ENCODE measurements at places on chromosomes 3 and 15. TPM values are rescaled to one million over a fixed set of nuclear protein-coding genes. Genes with fewer than 3 reads are reported as not detected.

Gene PFKFB4
- total RNA-seq: 38.2 TPM

Gene TRIM59
- 31.8 TPM for total RNA-seq

Gene MAP1A
- 2.0 TPM for total RNA-seq

DNA sequence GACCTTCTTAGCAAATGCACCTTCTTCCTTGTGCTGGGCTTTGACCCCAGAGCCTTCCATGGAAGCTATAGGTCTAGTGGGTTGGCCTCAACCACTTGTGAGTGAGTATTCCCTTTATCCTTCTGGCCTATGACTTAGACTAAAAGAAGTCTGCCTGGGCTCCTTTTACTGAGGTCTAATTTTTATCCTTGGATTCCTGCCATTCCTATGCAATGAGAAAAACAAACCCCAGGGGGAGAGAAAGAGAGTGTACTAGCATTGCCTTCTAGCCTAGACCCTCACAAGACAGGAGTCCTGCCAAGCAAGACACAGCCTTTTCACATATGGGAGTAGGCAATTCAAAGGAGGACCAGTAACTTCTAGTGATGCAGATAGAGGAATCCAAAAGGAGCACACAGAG lies 155.4 kb downstream of the PPM1L start:
- no peaks in the 10 kb centered on the region for H3K36me3 ChIP-seq
- H3K27me3 ChIP-seq: peaks cover 1% of the 10 kb centered on the region
- no peak overlapping the region for H3K4me3 ChIP-seq
- no peak for DNase-seq
- no peak overlapping the region for H3K27ac ChIP-seq

DNA sequence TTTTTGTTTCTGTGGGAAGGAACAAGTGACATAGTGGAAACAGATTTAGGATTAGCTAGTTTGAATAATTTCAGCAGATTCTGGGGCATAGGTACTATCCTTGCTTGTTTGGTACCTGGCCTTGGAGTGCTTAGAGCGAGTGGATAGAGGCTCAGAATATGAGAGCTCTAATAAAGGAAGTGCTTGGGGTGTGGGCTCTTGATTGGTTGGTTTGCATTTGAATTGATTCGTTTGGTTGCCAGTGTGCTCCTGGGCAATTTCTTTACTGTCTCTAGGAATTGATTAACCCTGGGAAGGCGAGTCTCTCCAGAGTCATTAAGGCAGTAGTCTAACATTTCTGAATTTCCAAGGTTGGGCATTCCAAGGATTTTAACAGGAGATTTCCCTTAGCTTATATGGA lies 98.0 kb downstream of the DTWD1 start:
- no peak overlapping the region for H3K27ac ChIP-seq
- no peak overlapping the region for H3K4me3 ChIP-seq
- peaks cover 1% of the 10 kb centered on the region for H3K27me3 ChIP-seq

DNA sequence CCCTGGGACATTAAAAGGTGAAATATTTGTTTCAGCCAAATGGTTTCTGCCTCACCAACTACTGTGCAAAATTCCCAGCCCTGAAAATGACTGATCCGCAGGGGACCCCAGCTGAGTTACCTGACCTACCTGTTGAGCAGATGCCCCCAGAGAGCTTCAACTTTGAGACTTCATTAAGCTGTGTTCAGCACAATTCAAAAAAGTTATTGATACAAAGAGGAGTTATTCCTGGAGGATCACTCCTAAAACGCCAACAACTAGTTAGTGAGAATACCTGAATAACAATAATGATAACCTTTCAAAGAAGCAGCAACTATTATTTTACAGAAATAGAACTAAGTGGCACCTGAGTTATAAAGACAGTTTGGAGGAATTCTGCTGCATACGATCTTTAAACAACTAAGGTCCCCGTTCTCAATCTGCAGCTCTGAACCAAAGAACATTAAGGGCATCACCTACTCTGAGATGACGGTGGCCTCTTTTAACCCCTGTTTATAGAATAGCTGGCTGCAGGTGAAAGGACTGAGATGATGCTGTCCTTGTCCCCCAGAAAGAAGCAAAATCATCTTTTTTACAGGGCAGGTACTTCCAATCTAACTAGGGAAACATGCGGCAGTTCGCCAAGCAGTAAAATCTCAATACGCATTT lies 659 bp downstream of the GADL1 start:
- H3K27me3 ChIP-seq: peaks cover 58% of the 10 kb centered on the region
- no peak overlapping the region for H3K27ac ChIP-seq
- H3K4me1 ChIP-seq: peaks cover 10% of the 10 kb centered on the region

Gene NBEAL2
- total RNA-seq: 115 TPM

Gene CD80
- total RNA-seq: 13.0 TPM

DNA sequence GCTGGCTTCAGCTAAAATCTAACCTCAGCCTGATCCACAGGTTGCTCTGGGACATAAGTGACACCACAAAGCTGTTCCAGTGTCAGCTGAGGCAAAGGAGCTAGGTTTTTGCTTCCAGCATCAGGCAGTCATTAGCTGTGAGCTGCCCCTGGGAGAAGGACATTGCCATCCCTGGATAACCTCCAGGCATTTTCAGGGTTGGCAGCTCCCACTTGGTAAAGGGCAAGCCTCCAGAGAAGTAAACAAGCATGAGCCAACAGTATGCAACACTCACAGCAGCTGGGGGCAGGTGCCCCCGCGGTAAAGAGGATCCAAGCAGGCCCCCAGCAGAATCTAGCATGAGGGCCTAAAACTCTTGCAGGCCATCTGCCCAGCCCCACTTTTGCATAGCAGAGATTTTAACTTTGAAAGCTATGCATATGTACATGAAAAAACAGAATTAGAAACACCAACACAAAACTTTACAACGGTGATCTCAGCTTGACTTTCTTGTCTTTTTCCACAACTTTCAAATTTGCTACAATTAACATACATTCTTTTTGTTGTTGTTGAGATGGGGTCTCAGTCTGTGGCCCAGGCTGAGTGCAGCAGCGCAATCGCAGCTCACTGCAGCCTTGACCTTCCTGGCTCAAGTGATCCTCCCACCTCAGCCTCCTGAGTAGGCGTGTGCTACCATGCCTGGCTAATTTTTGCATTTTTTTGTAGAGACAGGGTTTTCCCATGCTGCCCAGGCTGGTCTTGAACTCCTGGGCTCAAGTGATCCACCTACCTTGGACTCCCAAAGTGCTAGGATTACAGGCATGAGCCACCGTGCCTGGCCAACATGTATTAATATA lies 83.8 kb upstream of the TPM1 start:
- no peak overlapping the region for H3K4me3 ChIP-seq
- DNase-seq: no peak
- peaks cover 6% of the 10 kb centered on the region for H3K27me3 ChIP-seq
- H3K36me3 ChIP-seq: no peaks in the 10 kb centered on the region
- no peak overlapping the region for H3K27ac ChIP-seq
- no peaks in the 10 kb centered on the region for H3K4me1 ChIP-seq

DNA sequence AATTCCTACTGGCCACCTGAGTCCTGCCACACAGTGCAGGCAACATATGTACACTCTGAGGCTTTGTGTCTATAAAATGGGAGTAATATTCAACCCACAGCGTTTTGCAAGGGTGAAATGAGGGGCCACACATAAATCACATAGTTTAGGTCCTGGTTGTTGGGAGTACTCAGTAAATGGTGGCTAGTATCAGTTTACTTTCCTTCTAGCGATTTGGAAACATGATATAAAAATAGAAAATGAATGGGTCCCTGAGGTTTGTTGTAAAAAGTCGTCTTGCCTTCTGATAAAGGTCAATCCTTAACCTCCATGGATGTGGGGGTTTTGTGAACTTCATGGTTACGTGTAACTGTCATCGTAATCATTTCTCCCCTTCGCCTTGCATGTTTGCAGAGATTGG lies 472.4 kb downstream of the EPHB1 start:
- H3K4me1 ChIP-seq: no peaks in the 10 kb centered on the region
- H3K36me3 ChIP-seq: no peaks in the 10 kb centered on the region
- no peak for DNase-seq

Gene AGTR1
- not detected for total RNA-seq

DNA sequence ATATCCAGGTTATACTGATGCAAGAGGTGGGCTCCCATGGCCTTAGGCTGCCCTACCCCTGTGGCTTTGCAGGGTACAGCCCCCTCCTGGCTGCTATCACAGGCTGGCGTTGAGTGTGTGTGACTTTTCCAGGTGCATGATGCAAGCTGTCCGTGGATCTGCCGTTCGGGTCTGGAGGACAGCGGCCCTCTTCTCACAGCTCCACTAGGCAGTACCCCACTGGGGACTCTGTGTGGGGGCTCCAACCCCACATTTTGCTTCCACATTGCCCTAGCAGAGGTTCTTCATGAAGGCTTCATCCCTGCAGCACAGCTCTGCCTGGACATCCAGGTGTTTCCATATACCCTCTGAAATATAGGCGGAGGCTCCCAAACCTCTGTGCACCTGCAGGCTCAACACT lies 339.6 kb upstream of the ARL6 start:
- H3K27ac ChIP-seq: no peak overlapping the region
- DNase-seq: no peak
- H3K4me3 ChIP-seq: no peak overlapping the region
- no peaks in the 10 kb centered on the region for H3K27me3 ChIP-seq
- H3K4me1 ChIP-seq: no peaks in the 10 kb centered on the region

Gene IL17RE
- total RNA-seq: 1.1 TPM

- H3K36me3 ChIP-seq: no peaks in the 10 kb centered on the region
- H3K27me3 ChIP-seq: peaks cover 5% of the 10 kb centered on the region
These were observed 85.3 kb upstream of the CLDN18 start for GRCh38 chr3:137924628-137925027.

Gene BNC1
- total RNA-seq: not detected

GRCh38 chr3:156216852-156217251 lies 96.5 kb downstream of the KCNAB1 start:
- no peak overlapping the region for H3K4me3 ChIP-seq
- DNase-seq: no peak
- no peaks in the 10 kb centered on the region for H3K36me3 ChIP-seq
- no peaks in the 10 kb centered on the region for H3K4me1 ChIP-seq
- H3K27ac ChIP-seq: no peak overlapping the region

DNA sequence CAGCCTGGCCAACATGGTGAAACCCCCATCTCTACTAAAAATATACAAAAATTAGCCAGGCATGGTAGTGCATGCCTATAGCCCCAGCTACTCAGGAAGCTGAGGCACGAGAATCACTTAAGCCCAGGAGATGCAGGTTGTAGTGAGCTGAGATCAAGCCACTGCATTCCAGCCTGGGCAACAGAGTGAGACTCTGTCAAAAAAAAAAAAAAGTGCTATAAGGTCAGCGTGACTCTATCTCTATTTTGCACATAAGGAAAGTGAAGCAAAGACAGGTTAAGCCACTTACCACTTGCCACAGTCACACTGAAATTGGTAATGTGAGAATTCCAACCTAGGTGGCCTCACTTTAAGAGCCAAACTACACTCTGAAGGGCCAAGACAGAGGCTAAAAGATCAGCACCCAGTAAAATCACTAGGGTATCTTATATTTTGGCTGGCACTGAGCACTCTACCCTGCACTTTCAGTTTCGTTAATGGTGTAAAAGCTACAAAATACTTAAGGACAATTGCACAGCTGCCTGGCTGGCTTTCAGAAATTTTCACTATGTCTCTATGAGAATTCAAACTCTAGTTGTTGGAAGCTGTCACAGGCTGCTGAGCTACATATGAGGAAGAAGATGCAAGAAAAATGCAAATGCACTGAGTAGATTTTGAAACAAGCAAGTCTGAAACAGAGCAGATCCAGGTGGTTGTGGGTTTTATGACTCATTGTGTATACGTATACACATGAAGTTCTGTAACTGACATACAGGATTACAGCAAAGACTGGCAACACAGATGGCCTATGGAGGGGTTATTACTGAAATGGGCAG lies 32.7 kb downstream of the TRANK1 start:
- DNase-seq: peak; percentile 85
- H3K4me1 ChIP-seq: peaks cover 38% of the 10 kb centered on the region
- H3K4me3 ChIP-seq: peak overlapping the region; percentile 66
- H3K36me3 ChIP-seq: no peaks in the 10 kb centered on the region
- peak overlapping the region; percentile 71 for H3K27ac ChIP-seq

Gene PRR23A
- not detected for total RNA-seq

Gene GABRA5
- not detected for total RNA-seq

Gene SCN11A
- not detected for total RNA-seq

GRCh38 chr3:182385356-182385755 lies 407.9 kb upstream of the ATP11B start:
- no peaks in the 10 kb centered on the region for H3K36me3 ChIP-seq
- DNase-seq: no peak
- H3K27me3 ChIP-seq: no peaks in the 10 kb centered on the region
- no peak overlapping the region for H3K4me3 ChIP-seq
- no peaks in the 10 kb centered on the region for H3K4me1 ChIP-seq
- no peak overlapping the region for H3K27ac ChIP-seq

Gene CCNB2
- total RNA-seq: 38.6 TPM

Gene PLA1A
- total RNA-seq: 0.31 TPM

Gene CADPS
- not detected for total RNA-seq

Gene GNAT1
- total RNA-seq: not detected

Gene FEZF2
- total RNA-seq: not detected

DNA sequence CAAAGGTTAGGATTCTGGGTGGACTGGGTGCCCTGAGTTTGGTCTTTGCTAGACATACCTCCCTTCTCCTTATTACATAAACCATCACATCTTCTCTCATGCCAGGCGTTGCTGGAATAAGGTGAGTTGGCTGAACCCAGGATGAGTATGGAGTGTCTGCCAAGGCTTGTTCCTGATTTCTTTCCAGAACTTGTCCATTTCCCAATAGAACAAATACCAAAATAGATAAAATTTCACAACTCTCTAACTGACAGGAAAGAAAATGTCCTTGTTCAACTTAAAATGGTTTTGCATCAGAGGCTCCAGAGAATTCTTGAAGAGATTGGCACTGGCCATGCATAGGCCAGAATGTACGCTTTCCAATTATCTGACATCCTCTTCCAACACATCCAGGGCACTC lies 291.9 kb downstream of the IGSF11 start:
- DNase-seq: no peak
- H3K36me3 ChIP-seq: no peaks in the 10 kb centered on the region

Gene SMC4
- total RNA-seq: 171 TPM

Gene ZDHHC23
- total RNA-seq: 2.4 TPM

DNA sequence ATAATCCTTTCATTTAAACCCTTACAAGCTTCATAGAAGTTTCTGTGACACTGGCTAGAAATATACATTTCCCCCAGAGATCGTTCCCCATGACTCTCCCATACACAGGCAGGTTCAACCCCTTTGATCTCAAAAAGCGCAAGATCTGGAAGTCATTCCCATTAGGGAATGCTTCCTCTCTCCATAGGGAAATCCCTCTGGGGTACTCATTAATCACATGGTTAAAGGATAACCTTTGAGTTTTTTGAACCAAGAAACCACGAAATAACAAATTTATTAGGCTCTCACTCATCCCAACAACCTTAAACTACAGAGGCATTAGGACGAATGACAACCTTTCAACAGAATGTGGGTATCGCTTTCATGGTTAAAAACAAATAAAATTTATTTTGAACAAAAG lies 211.9 kb upstream of the PRICKLE2 start:
- H3K4me3 ChIP-seq: no peak overlapping the region
- no peak overlapping the region for H3K27ac ChIP-seq
- H3K36me3 ChIP-seq: no peaks in the 10 kb centered on the region

DNA sequence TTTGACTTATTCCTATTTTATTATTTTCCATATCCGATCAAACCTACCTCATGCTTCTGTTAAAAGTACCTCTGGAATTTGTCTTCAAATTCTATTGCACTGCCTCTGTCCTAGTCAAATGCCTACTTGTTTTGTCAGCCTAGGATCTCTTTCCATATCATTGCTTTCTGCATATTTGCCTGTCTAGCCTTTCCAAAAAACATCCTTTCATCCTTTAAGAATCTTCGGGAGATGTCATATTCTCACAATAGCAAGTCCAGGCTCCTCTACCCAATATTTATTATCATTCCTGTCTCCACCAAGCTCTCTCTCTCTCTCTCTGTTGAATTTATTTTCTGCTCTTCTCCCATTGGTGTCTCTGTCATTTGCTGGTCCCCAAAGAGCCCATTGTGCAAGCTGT lies 80.1 kb downstream of the LRRC28 start:
- no peak for DNase-seq
- no peak overlapping the region for H3K4me3 ChIP-seq
- H3K27ac ChIP-seq: no peak overlapping the region
- peaks cover 4% of the 10 kb centered on the region for H3K4me1 ChIP-seq
- H3K36me3 ChIP-seq: no peaks in the 10 kb centered on the region

Measured in activated CD4-positive, alpha-beta T cell treated with anti-CD3 and anti-CD28 coated beads, Interleukin-2, amount 10 ng/mL, durations not matched to agents 24 days and 14 days (primary cell).